ENCODE measurements at places on chromosomes 12 and 14.

DNA sequence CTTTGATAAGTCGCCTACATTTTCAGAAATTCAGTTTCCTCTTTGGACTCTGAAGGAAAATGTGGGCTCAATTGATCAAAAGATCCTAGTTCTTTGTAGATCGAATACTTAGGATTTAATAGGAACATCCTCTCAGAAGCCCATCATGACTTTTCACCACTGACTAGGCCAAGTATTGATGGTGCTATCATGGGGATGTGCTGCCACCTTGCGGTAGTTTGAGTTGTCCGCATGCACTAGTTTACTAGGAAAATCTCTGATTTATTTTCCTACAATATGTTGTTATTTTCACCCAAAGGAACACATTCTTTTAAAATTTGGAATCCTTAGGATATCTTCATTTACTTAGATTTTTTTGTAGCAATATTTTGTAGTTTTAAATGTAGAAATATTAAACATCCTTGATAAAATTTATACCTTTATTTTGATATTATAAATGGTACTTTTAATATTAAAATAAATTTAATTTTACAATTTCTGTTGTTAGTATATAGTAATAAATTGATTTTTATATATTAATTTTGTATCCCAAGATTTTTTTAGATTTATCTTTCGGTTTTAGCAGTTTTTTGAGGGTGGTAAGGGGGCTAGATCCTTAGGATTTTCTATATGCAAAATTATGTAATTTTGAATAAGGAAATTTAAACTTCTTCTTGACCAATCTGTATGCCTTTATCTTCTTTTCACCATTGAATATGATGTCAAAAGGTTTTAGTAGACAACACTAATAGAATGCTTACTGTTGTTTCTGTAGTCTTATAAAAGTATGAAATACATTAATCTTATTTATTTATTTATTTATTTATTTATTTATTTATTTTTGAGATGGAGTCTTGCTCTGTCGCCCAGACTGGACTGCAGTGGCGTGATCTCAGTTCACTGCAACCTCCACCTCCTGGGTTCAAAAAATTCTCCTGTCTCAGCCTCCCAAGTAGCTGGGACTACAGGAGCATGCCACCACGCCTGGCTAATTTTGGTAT, 52.9 kb upstream of the OR9K2 start:
- DNase-seq, result peak; percentile 33

DNA sequence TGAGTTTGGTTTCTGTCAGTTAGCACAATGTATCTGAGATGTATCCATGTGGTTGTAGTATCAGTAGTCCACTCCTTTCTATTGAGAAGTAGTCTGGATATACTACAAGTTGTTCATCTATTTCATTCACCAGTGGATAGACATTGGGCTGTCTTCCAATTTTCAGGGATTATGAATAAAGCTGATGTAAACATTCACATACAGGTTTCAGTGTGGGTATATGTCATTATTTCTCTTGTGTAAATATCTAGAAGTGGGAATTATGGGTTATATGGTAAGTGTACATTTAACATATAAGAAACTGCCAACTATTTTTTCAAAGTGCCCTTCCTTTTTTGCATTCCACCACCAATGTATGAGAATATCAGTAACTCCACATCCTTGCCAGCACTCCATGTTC, 35.9 kb downstream of the PHLDA1 start:
- DNase-seq, result no peak

GRCh38 chr14:53875324-53875897, 81.2 kb downstream of the BMP4 start:
- no peak for DNase-seq

- DNase-seq, result no peak
Observed at GRCh38 chr12:78118036-78118435, 287.3 kb downstream of the NAV3 start.

DNA sequence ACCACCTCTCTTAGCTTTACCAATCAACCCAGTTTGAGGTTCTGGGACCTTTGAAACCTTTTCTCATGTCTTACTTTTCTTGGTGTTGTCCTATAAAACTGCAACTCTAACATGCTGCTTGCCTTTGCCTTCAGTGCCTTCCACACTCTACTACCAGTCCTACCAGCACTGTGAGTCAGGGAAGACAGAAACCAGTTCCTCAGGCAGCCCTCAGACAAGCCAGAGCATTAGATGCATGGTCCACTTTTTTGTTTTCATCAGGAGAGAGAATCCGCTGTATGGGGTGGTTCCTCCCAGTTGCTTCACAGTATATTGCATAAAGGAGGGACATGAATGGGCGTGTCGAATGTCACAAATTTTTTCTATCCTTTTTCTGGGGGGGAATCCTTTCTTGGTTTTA, 17.3 kb upstream of the KLRB1 start:
- DNase-seq, result no peak

DNA sequence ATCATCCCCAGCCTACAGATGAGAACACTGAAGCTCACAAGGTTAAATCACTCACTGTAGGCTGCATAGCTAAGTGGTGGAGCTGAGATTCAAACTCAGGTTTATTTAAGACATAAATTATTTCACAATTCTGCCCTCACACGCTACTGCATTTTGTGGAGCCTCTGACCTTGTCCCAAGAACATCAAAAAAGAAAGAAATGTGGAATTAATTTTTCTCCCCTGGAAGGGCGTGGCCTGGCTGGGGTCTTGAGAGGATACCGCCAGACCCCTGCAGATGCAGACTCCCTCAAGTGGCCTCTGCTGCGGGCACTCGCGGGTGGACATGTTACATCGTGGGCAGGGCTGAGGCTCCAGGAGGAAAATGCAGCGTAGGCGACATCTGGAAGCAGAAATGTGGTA, 40.6 kb downstream of the LTBP2 start:
- no peak for DNase-seq

GRCh38 chr14:102645746-102646440, 53.4 kb downstream of the RCOR1 start:
- DNase-seq, result no peak

GRCh38 chr14:90682615-90683014, 133.6 kb downstream of the TTC7B start:
- no peak for DNase-seq

DNA sequence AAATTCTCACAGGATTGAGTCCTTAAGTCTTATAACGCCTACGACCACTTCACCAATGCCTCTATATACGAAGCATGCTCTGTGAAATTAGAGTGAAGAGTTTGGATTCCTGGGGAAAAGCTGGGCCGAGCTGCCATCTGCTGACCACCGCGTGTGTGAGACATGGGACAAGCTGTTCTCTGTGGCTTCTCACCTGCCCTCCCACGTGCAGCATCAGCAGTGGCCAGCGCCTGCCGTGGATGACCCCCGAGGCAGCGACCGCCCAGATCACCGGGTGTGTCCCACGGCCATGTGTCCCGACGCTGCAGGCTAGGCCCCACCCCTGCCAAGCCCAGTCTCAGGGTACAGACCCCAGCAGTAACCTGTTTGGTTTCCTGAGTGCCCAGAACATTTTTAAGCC, 21.6 kb upstream of the GOLGA3 start:
- no peak for DNase-seq

DNA sequence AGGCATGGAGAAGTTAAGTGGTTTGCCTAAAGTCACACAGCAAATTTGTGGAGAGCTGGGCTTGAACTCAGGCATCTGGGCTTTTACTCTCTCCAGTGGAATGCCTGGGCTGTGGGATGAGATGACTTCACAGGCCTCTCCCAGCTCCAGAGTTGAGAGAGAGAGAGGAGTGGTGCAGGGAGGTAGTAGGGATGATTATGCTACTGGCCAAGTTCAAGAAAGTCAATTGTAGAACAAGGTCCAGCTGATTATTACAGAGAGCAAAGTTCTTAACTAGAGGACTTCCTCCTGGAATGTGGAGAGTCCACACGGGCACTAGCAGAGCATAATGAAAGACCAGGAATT, 769 bp upstream of the EMP1 start:
- no peak for DNase-seq

GRCh38 chr14:38387821-38388220, 131.9 kb upstream of the CLEC14A start:
- DNase-seq, result no peak

- DNase-seq, result no peak
Observed at GRCh38 chr12:111638556-111638955, 39.4 kb upstream of the ATXN2 start.

DNA sequence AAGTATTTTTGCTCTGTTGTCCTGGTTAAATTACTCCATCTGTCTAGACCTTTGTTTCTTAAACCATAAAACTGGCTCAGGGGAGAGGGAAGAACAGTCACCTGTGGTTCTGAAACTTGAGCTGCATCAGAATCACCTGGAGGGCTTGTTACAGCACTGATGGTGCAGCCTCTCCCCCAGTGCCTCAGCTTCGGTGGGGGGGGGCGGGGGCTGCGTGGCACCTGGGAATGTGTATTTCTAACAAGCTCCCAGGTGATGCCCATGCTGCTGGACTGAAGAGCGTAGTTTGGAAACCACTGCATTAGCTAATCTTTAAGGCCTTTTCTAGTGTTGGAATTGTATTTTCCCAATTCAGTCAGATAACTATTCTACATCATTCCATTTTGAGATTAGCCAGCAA, 42.7 kb downstream of the GPHB5 start:
- no peak for DNase-seq

DNA sequence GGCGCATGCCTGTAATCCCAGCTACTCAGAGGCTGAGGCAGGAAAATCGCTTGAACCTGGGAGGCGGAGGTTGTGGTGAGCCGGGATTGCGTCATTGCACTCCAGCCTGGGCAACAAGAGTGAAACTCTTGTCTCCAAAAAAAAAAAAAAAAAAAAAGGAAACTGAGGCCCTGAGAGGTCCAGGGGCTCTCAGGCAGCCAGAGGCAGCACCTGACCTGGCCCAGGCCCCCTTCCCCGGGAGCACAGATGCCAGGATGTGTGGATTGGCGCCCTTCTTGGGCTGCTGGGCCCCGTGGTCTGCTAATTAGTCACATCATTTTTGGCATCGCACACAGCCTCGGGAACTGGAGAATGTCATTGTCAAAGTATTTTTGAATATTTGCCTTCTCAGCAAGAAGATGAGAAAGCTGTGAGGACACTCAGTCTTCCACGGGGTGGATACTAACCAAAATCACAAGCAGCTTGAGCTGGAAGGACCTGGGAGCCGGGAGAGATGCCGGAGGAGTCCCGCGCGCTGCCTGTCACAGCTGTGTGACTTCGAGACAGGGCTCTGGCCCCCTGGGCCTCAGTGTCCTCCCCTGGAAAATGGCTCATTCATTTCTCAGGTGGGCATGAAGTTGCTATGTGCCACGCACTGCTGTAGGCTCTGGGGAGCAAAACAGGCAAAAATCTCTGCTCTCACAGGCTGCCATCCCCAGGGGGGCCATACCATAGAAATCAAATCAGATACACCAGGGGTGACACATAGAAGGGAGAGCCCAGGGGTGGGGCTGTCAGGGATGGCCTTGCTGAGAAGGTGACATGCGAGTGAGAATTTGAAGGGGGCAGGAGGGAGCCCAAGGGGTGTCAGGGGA, 12.5 kb upstream of the RCOR1 start:
- DNase-seq, result peak; percentile 63

- no peak for DNase-seq
Observed at GRCh38 chr14:104111301-104112112, 26.0 kb downstream of the ASPG start.

DNA sequence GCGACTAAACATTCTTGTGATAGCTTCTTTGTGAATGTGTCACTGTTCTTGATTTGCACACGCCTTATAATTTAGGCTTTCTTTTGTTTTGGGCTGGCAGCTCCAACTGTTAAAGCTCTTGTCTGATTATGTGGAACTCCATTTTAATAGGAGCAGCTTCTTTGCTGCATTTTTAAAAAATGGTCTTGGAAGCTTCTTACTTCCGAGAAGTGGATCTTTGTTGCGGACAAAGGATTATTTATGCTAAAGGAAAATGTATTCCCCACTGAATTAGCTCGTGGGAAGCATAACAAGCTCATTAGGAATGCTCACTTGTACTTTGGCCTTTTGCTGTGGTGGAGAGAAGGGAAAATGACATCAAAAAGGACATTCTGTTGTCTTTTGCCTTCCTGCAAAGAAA, 20.0 kb downstream of the GAS2L3 start:
- no peak for DNase-seq

- no peak for DNase-seq
Observed at GRCh38 chr12:39946361-39947280, 159.3 kb downstream of the SLC2A13 start.
